HS-5 (cell line): ENCODE measurements at places on chromosomes 16 and 17.

- no peak for DNase-seq
Observed at GRCh38 chr17:80586846-80587228, 42.2 kb downstream of the RPTOR start.

- no peak for DNase-seq
Observed at GRCh38 chr17:51046514-51047384, 73.9 kb downstream of the SPAG9 start.

DNA sequence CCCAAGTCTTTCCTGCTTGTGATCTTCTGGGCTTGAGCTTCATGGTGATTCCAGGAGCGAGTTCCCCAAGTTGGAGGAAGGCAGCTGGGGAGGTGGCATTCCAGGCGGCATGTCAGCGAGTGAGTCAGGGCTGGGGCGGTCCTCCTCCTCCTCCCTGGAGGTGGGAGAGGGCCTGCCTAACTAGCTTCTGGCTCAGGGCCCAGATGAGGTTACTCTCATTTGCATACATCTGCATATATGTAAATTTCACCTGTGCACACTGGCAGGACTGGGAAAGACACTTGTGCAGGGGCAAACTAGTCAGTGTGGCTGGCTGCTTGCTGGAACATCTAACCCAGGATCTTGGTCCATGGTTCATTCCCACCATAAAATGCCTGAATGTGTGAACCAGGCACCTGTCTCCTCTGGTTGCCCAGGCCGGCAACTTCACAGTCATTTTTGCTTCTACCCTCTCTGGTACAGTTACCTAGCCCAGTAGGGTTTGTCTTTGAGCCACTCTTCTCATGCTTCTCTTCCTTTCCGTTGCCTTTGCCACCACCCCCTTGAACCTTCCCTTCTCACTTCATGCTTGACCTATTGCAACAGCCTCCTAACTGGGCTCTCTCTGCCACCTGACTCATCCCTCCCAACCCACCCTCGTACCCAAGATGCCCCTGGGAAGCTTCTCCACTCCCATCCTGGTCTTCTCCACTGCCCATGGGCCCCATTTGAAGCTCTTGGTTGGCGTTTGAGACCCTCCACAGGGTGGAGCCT lies 9.6 kb upstream of the DLX4 start:
- DNase-seq, result no peak

DNA sequence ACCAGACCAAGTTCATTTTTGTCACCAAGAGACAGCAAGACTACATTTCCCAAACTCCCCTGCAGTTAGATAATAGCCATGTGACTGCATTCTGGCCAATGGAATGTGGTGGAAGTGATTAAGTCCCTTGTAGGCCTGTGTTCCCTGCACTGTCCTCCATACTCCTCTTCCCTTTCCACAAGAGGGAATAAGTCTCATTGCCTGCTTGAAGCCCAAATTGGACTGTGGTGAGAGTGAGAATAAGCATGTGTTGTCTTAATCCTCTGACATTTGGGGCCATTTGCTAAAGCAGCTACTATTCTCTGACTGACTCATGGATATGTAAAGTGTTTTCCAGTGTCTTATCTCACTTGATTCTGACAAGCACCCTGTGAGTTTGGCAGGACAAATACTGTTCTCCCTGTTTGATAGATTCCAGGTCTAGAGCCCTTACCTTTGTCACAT lies 20.7 kb downstream of the PIK3R6 start:
- DNase-seq, result peak; percentile 20

DNA sequence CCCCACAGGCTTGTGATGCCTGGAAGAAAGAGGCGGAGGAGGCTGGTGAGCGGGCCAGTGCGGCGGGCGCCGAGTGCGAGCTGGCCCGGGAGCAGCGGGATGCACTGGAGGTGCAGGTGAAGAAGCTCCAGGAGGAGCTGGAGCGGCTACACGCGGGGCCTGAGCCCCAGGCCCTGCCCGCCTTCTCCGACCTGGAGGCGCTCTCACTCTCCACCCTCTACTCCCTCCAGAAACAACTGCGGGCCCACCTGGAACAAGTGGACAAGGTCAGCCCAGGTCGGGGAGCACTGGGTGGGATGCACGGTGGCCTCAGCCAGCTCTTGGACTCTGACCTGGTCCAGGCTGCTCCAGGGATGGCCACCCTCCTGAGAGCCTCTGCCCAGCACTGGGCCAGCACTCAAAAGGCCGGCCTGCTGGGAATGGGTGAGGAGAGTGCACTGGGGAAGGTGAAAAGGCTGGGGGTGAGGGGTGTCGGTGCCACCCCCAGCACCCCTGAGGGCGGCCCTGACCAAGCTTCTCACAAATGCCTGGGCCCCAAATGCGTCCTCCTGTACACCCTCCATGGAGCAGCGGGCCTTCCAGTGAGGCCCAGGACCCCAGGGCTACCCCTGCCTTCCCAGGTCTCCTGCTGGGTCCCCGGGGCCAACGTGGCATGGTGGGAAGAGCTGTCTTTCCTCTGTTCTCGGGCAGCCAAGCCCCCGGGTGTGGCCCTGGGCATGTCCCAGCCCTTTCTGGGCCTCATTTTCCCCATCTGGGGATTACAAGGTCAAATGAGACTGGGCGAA lies 20.8 kb downstream of the UNC13D start:
- DNase-seq, result no peak

DNA sequence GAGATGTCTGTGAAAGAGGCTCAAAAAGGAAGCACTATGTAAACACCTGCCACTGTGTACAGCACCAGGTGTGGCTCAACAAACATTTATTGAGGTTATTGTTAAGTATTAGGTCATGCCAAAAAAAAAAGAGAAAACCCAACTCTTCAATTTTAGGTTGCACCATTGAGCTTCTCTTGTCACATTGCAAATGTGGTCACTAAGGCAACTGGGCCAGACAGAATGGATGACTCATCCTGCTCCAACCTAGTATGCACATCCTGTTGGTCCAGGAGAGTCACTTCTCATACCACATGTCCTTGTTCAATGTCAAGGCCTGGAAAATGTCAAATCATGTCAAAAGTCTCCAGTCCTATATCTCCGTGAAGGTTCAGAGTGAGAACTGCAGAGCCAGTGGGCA lies 25.0 kb downstream of the HOXB1 start:
- peak; percentile 68 for DNase-seq

- no peak for DNase-seq
Observed at GRCh38 chr17:63946440-63947363, 14.6 kb upstream of the CD79B start.

DNA sequence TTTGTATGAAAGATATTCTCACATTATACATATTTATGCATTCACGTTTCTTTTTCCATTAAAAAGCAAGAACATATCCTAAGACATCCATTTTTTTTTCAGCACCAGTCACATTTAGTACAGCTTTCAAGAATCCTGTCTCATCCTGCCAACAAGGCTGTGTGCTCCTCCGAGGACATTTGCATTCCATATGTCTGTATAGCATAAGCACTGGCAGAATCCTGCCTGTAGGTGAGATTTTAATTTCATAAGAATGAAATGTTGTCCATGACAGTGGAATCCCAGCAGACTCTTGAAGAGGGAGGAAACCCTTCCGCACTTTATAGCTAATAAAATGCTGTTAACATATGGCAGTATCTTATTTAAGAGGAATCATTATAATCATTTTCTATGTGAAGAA lies 2.9 kb upstream of the PMP22 start:
- no peak for DNase-seq

GRCh38 chr17:60134396-60135150 lies 15.2 kb upstream of the CA4 start:
- DNase-seq, result peak; percentile 29

GRCh38 chr17:61536422-61536955 lies 54.5 kb downstream of the NACA2 start:
- no peak for DNase-seq

DNA sequence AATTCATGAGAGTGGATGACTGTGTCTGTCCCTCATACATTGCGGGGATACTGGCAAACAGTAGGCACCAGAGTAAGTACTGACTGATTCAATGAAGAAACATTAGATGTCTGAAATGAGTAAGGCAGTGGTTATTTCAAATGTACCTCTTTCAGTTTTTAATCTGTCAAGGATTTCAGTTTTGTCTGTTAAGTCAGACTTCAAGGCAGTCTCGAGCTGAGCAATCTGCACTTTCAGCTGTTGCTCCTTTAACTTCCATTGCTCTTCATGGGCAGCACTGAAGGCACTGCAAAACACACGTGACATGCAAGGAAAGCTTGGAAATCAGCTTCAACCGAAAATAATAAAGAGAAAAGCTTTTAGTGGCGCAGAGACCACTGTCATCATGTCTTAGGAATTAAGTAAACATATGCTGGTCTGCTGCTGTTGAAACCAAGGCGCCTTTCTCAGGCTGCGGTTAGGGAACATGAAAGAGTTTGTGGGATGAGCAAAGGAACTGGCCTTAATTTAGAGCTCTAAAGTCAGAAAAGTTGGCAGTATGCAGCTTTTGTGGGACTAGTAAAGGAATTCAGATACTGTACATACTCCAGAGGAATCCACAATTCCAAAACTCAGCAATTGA lies 38.8 kb downstream of the RPGRIP1L start:
- peak; percentile 80 for DNase-seq

DNA sequence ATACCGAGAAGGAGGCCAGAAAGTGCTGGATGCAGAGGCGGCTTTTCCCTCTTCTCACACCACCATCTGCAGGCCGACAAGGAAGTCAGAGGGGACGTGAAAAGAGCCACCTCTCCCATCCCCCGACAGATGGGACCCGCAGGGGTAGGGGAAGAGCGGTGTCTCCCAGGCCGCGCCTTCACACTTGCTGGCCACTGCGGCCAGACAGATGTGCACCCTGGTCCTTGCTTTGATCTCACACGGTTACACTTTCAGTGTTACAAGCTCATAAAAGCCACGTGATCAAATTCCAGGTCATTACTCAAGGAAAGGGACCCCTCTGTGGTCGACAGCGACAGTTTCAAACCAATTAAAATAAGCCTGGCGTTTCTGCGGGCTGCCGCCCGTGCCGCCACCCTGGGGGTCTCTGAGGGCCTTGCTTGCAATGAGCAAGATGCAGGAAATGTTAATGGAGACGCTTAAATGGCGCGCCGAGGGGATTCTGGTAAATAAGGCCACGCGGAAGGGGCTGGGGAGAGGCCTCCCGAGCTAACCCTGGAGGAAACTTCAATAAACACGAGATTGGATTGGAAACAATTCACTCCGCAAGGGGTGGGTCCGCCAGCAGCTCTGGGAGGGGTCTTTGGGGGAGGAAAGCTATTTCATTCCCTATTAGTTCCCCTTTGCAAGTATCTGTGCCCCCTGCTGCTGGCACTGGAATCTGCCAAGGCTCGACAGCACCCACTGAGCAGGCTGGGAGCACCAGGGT lies 240.9 kb downstream of the ENGASE start:
- DNase-seq, result no peak

GRCh38 chr16:76583466-76583865 lies 306.3 kb downstream of the CNTNAP4 start:
- no peak for DNase-seq

GRCh38 chr16:87840271-87840978 lies 28.9 kb downstream of the SLC7A5 start:
- no peak for DNase-seq

DNA sequence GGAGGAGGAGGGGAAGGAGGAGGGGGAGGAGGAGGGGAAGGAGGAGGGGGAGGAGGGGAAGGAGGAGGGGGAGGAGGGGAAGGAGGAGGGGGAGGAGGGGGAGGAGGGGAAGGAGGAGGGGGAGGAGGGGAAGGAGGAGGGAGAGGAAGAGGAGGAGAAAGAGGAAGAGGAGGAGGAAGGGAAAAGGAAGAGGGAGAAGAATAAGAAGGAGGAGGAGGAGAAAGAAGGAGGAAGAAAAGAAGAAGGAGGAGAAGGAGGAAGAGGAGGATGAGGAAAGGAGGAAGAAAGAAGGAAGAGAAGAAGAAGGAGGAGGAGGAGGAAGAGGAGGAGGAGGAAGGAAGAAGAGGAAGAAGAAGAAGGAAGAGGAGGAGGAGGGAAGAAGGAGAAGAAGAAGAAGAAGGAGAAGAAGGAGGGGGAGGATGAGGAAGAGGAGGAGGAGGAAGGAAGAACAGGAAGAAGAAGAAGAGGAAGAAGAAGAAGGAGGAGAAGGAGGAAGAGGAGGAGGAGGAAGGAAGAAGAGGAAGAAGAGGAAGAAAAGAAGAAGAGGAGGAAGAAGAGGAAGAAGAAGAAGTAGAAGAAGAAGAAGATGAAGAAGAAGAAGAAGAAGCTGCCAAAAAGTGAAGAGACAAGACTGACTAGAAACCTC lies 103.8 kb downstream of the C16orf78 start:
- DNase-seq, result no peak

DNA sequence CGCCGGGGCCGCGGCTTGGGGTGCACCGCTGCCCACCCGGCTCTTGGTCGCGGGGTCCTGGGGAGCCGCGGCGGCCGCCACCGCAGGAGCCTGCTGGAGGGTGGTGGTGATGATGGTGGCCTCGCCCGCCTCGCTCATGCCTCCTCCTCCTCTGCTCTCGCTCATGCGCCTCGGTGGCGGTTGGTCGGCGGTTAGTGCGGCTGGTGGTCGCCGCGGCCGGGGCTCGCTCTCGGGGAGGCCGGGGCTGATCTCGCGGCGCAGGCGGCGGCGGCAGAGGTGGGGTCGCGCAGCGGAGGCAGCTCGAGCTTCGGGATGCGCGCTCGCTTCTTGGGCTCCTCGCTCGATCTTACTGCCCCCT lies 41.6 kb downstream of the AHSP start:
- no peak for DNase-seq

DNA sequence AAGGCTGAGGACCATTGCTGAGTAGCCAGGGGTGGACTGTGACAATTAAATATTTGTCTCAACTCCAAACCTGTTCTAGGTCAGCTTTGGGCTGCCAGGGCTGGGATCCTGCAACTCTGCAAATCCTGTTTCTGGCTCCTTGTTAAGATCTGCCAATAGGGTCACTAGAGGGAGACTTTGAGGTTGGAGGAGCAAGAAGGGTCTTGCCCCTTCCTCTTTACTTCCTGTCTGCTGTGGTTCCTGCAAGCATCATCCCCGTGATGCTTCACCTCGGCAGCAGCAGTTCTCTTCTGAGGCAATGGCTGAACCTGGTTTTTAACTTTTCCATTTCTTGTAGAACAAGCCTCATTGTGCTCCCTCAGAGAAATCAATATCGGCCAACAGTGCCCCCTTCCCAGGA lies 124.6 kb downstream of the IRX5 start:
- no peak for DNase-seq

DNA sequence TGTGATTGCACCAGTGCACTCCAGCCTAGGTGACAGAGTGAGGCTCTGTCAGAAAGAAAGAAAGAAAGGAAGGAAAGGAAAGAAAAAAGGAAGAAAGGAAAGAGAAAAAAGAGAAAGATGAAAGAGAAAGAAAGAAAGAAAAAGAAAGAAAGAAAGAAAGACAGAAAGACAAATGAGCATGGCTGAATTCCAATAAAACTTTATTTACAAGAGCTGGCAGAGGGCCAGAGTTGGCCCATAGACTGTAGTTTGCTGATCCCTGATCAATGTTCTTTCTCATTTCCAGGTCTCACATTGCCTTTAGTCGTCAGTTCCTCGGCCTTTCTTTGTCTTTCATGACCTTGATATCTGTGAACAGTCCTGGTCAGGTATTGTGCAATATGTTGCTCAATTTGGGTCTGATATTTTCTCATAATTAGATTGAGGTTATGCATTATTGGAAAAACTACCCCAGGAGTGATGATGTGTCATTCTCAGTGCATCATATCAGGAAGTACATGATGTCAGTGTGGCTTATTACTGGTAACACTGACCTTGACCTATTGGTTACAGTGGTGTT lies 68.5 kb upstream of the MED9 start:
- DNase-seq, result peak; percentile 72

- no peak for DNase-seq
Observed at GRCh38 chr17:81419319-81419885, 24.1 kb downstream of the BAHCC1 start.
